Prostate gland (tissue), 2 donors: ENCODE measurements at places on chromosomes 5 and 9.
A peak's percentile ranks its signal among the peaks of the same experiment; 100 is the strongest.

DNA sequence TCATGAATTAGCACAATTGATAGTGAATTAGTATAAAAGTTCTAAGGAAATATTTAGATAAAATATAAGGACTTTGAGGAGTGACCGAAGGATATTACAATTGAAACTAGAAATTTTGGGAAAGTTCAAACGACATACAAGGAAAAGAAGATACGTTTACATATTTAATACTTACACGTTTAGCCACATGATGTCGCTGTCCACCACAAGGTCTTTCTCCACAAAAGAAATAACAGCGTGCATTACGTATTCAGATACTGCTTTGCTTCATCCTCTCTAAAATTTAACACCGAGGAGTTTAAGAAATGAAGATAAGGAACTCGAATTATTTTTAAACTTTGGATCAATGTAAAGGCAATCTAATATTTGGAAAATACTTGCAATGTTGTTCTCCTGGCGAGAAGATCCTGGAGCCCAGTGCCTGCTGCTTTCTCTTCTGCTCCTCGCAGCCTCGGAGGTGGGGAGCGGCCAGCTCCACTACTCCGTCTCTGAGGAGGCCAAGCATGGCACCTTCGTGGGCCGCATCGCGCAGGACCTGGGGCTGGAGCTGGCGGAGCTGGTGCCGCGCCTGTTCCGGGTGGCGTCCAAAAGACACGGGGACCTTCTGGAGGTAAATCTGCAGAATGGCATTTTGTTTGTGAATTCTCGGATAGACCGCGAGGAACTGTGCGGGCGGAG, at the start of gene PCDHA3:
Gene PCDHA3, plus strand, starts transcription at position 242 of the 678 bp plus-strand sequence.
- H3K4me3 ChIP-seq, result no peak within 1 kb of the TSS
- no peaks in the 10 kb centered on the region for H3K4me1 ChIP-seq

DNA sequence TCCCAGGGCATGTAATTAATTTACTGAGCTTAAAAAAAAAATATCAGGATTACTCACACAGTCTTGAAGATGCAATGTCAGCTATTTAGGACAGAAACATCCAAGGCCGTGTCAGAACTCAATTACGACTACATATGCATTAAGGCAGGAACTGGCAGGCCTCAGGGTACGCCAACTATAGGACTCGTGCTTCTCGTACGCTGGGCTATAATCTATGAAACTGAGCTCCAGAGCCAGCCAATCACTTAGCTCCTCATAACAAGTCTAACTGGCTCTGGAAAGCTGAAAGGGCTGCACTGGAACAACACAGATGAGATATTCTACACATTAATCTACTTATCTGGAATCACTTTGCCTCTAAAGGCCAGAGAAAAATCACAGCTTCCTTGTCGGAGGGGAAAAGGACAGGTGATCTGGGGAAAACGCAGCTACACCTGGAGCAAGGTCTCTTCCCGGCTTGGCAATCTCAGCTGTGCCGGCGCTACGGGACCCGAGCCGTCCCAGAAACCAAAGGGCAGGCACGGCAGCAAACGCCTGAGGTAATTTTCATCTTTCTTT, 212.0 kb downstream of the DEPDC1B start:
- H3K27ac ChIP-seq, result peak overlapping the region; percentile 79
- H3K27me3 ChIP-seq, result no peaks in the 10 kb centered on the region
- DNase-seq, result peak; percentile 65
- peak overlapping the region; percentile 46 for H3K4me3 ChIP-seq

DNA sequence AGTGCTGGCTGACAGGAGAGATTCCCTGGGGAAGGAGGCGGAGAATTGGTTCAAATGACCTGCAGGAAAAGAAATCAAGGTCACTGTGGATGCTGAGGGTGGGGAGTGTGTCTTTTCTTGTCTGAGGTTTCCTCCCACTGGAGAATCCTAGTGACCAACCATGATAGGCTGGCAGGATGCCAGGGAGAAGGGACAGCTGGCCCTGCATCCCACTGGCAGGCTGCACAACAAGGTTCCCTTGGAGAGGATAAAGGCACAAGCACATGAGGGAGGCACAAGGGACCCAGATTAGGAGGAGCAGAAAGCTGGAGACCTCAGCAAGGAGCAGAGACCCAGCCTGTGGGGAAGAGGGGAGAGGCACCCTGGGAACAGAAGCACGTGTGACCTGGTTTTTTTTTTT, 11.4 kb upstream of the ZDHHC12 start:
- DNase-seq, result no peak
- no peak overlapping the region for H3K27ac ChIP-seq
- peaks cover 2% of the 10 kb centered on the region for H3K36me3 ChIP-seq
- H3K4me1 ChIP-seq, result no peaks in the 10 kb centered on the region

GRCh38 chr5:172694541-172694940, 53.5 kb downstream of the NEURL1B start:
- no peaks in the 10 kb centered on the region for H3K36me3 ChIP-seq
- H3K4me1 ChIP-seq, result peaks cover 12% of the 10 kb centered on the region
- H3K27ac ChIP-seq, result no peak overlapping the region
- H3K4me3 ChIP-seq, result no peak overlapping the region
- no peaks in the 10 kb centered on the region for H3K27me3 ChIP-seq
